Stimulated activated CD4-positive, alpha-beta T cell treated with anti-CD3 and anti-CD28 coated beads, Interleukin-1b, Interleukin-23, amount 100 ng/mL, for 4 hours (primary cell): ENCODE measurements at places on chromosomes 3 and 15.

DNA sequence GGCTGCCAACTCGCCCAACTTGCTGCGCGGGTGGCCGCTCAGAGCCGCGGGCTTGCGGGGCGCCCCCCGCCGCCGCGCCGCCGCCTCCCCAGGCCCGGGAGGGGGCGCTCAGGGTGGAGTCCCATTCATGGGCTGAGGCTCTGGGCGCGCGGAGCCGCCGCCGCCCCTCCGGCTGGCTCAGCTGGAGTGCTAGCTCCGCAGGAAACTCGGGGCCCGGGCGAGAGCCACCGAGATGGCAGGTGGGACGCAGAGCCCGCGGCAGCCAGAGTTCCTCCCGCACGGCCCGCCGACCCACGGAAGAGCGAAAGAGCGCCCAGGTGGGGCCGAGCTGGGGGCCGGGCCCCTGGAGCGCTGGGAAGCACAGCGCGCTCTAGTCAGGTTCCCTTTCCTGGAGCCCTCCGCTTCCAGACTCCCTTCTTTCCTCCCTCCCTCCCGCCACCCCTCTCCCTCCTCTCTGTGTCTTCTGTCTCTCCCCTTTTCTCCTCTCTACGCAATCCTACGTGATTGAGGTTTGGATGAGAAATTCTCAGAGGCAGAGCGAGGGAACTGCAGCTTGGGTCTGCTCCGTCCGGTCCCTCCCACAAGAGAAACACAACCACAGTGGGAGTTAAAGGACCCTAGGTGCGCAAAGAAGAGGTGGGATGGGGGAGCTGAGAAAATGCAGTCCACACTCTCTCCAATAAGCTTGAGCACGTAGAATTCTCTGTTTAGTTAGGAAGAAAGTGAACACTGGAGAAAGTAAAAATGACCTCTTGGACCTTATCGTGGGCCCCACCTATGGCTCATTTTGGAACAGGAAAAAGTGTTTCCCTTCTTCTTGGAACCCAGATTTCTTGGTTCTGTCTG lies 317.3 kb downstream of the FGF12 start:
- no peak for DNase-seq

- DNase-seq = no peak
These were observed 253.7 kb upstream of the TRIM42 start for GRCh38 chr3:140424211-140424610.

DNA sequence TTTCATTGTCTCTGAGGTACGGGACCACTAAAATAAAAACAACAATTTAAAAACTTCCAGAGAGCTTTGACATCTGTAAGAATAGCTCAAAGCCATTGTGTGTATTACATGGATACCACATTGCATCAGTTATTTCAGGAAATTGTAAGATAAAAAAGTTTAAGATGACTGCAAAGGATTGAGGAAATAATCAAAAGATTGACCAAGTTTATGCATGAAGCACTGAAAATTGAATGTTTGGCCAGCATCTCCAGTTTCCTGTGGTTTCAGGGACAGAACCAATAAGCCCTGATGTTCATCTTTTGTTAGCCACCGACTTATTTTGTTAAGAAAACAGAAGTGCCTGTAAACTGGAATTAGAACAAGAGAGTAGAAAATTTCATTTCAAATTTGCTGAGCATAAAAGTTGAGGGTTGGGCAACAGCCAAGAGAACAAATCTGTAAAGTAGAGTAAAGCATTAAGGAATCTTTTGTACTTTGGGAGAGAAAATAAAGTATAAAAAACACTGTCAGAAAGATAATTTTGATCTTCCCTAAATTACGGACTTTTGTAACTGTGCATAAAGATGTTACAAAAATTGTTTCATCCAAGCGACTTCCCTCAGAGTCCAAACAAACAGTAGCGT lies 211.5 kb upstream of the P2RY1 start:
- no peak for DNase-seq

DNA sequence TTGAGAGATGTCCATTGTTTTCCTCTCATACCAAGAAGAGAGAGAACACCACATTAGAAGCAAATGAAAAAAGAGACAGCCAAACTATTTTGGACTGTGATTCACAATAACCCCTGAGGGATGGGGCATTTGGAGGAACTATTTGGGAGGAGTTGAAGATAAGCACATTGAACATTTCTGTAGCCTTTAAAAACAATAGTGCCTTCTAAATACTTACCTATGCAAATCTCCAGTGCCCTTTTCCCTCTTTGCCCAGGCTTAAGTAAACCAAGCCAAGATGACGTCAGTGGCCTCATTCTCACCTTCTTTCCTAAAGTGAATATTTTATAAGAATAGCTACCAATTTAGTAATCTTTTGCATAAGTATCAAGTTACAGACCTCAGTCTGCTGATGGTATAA lies 89.7 kb upstream of the COL8A1 start:
- no peak for DNase-seq

DNA sequence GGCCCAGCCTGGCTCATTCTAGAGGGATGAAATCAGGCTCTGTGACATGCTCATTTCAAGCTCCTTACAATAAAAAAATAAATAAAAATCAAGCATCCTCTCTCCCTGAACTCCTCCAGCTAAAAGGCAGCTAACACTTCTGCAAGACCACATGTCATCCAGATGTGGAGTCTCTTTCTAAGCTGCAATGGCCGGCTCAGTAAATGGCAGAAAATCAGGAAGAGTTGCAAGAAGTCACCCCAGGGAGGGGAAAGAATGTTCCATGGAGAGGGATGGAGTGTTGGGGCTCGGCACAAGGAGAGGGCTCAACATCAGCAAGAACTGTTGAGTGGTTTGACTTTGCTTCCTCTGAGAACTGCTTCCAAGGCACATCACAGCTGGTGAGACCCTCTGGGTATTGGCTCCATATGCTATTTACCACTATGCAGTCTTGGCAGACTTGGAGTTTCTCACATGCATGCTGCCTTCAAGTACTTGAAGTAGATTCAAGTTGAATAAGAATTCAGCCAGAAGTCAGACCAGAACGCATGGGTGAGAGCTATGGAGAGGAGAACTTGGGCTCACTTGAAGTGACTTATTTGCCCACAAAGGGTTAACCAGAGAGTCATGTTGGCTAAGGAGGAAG lies 689.0 kb downstream of the NTRK3 start:
- no peak for DNase-seq

DNA sequence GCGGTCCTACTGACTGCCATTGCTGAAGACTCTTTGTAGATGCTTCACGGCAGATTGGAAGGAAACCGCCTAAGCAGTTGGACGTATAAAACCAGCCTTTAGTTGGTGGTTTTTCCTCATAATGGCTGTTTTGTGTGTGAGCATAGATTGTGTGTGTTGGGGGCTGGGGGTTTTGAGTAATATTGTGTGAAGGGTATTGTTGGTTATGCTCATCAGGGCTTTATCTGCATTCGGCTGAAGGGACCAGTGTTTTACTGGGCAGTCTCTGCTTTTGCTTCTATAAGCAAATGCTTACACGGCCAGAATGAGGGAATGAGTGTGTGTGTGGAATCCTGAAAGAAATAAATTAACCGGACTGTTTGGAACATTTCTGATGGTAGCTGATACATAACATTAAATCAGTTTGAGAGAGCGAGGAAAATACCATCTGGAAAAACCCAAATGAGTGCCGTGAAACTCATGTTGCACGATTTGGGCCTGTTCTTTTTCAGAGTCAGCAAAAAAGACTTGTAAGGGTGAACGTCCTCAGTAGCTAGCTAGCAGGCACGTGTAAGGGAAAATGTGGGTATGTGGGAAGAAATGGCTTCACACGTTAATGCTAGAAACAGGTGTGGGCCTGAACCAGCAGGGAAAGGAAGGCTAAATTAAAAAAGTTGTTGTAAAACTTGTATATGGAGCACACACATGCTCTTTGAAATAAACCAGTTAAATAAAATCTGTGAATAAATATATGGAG lies 1.9 kb downstream of the MITF start:
- no peak for DNase-seq

DNA sequence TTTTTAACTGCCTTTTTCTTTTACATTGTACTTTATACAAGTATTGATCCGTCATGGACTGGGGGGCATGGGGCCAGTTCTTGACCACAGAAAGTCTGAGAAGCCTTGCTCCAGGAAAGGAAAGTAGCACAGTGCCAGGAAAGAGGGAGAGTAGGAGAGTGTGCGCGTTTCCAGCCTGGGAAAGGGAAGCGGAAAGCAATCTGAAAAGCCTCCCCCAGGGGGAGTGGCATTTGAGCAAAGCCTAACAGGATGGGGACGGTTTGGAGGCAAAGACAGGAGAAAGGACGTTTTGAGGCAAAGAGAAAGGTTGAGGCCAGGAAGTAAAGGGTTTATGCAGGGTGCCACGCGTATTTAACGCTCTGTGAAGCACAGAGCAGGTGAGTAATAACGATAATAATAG lies 116.9 kb downstream of the RORA start:
- no peak for DNase-seq

GRCh38 chr3:46282696-46283095 lies 40.4 kb downstream of the CCR3 start:
- DNase-seq = no peak

GRCh38 chr3:189269365-189269764 lies 97.6 kb downstream of the TPRG1 start:
- no peak for DNase-seq

- DNase-seq = no peak
These were observed 29.6 kb upstream of the ADAMTS9 start for GRCh38 chr3:64717411-64717810.

DNA sequence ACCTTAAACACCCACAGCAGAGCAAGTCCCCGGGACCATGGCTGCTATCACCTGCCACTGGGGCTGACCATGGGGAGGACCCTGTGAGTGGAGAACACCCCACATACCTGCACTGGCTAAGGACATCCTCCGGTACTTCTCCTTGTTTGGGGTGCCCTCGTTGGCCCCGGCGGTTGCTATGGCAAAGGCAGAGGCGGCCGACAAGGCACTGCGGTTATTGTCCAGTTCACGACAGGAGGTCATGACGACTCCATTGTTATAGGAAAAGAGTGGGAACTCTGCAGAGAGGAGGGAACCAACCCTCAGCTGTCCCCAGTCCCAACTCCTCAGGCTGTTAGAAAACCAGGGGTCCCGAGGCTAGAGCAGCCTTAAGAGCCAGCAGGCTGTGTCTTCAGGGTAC lies 54.8 kb upstream of the CTSH start:
- DNase-seq = no peak

- DNase-seq = no peak
These were observed 3.0 kb downstream of the SKIL start for GRCh38 chr3:170360466-170360865.

GRCh38 chr3:71579935-71580406 lies 3.6 kb downstream of the FOXP1 start:
- no peak for DNase-seq

GRCh38 chr15:77959432-77959879 lies 118.1 kb downstream of the TBC1D2B start:
- DNase-seq = peak; percentile 67

DNA sequence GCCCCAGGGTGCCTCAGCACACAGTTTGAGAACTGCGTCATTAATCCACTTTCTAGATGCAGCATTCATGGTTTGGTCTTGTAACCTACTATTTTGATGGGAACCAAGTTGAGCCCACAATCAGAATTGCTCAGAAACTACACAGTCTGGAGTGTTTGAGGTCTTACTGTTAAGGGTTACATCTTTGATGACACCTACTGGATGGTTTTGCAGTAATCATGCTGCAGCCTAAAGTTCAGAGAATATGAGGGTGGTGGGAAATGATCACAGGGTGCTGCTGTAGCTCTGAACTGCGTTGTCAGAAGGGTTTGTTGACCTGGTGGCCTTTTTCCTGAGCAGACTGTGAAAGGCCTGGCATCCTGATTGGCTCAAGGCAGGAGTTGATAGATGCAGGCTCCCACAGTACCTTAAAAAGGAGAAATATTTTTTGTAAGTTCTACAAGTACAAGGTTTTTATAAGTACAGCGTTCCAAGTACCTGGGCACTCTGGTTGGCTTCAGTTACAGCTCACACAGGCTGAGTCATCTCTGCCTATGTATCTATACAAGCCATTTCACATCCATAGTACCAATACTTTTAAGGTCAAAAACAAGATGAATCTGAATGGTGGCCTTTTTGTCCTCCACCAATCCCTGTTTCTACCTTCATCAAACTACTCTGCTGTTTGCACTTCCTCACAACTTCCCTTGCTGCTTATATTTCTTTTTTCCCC lies 60.5 kb upstream of the ACKR4 start:
- no peak for DNase-seq

GRCh38 chr3:63922491-63923199 lies 10.5 kb upstream of the SCAANT1 start:
- no peak for DNase-seq

DNA sequence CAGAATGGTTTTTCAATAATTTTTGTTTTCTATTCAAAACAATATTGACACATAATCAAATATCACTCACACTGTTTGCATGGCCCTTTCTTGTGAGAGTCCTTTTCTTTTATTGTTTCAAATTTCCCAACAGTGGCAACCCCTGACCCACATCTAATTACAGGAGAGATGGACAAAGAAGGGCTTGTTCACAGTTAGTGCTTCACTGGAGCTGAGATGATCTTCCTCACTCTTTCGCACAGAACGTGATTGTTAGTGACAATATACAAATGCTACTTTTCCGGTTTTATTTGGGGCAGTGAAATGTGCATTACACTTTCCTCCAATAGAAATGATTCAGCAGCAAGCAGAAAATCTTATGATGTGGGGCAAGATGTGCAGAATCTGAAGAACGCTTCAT lies 38.6 kb upstream of the TTC14 start:
- DNase-seq = no peak

- no peak for DNase-seq
These were observed 21.3 kb downstream of the MME start for GRCh38 chr3:155101398-155101797.

DNA sequence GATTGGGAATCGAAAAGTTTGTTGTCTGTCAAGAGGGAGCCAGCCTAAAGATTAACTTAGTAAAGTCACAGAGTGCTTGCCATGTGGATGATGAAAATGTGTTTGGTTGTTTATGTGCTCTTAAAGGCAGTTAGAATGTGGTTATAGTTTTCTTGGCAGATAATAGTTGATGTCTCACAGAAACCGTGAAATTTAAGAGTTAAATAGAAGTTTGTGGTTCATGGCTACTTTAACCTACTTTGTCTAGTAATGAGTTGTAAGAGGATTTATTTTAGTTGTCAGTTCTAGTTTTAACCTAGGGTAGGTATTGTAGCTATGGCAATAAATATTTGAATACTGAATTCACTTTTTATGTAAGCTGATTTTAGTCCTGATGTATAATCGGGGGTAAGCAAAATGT lies 36.4 kb upstream of the EIF3J start:
- no peak for DNase-seq

GRCh38 chr3:145939431-145939830 lies 221.6 kb downstream of the PLOD2 start:
- DNase-seq = no peak

DNA sequence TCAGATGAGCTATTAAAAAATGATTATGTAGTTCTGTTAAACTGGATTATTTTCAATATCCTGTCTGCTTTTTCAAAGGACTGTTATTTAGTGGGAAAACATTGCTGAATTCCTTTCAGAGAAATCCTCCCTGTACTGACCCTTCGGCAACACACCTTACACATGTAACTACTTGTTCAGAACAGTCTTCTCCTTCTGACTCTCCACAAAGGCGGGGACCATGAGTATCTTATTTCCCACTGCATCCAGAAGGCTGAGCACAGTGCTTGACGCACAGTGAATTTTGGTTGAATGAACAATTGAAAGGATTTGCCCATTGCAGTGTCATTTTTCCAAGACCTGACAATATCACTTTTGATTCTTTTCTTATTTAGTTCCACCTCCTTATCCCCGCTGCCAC lies 23.1 kb upstream of the CFAP161 start:
- no peak for DNase-seq
